GM23338 (cell line): ENCODE measurements at places on chromosomes 7 and 10.

DNA sequence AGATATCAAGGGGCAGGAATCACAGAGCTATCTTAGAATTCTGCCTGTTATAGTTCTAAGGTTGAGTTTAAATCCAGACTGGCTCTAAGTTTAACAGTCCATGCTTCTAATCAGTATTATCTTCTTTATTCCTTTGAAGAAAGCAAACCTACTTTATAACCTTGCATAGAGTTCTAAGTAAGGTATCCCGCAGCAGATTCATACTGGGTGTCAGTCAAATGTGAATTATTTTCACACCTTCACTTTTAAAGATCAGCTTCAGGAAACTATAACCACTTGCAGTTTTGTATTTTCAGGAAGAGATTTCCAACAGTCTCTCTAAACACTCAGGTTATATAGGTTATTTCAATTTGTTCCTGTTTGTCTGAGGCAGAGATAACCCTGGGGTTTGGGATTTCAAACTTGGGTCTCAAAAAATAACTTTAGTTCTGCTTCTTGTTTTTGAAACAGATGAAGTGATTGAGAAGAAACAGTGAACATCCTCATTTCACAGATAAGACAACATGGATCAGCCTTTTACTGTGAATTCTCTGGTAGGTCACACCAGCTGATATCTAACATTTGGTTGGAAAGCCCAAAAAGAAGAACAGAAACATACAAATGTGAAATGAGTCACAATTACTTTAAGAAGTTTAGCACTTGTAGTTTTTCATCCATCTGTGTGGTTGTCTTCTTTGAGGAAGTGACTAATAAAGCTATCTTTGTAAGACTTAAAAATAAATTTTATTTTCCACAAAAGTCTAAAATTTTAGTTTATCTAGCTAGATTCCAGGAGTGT lies 21.4 kb downstream of the STAMBPL1 start:
- no peak for DNase-seq

DNA sequence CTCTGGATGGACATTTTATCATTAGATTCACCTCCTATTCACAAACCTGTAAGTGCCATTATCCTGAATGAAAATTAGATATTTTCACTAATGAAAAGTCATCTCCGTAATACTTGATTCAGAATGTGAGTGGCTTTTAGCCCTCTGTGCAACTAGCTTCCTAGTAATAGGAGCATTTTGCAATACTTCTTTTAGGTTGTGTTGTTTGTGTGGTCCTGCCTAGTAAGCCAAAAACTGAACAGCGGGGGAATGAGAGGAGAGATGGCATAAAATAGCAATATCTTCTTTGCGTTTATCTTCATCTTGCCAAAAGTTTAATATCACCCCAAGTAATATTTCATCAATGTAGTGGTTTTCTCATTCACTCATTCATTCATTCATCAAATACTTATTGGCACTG lies 507.5 kb upstream of the CELF2 start:
- DNase-seq = no peak

GRCh38 chr7:77808517-77808916 lies 9.9 kb downstream of the PHTF2 start:
- no peak for DNase-seq

- no peak for DNase-seq
Observed at GRCh38 chr7:43577485-43577951, 5.4 kb upstream of the STK17A start.

- DNase-seq = no peak
Observed at GRCh38 chr7:149741629-149742028, 31.8 kb downstream of the ZNF467 start.

- DNase-seq = no peak
Observed at GRCh38 chr7:7779888-7780287, 61.5 kb upstream of the RPA3 start.

DNA sequence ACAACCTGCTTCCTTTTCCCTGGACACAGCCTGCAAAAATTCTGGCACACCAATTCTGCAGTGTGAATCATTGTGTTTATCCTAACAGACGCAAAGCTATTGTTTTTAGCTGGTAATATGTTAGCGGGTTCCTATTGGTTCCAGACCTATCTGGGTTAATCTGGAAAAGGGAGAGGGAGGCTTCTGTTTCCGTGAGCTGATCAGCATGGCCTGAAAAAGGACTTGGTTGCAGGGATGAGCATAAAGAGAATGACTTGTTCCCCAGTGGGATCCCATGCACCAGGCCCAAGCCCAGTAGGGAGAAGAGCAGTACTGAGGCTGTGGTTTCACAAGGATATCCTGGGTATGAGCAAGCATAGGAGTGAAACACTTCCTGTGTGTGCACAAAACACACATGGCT lies 78.4 kb downstream of the PDE1C start:
- no peak for DNase-seq

DNA sequence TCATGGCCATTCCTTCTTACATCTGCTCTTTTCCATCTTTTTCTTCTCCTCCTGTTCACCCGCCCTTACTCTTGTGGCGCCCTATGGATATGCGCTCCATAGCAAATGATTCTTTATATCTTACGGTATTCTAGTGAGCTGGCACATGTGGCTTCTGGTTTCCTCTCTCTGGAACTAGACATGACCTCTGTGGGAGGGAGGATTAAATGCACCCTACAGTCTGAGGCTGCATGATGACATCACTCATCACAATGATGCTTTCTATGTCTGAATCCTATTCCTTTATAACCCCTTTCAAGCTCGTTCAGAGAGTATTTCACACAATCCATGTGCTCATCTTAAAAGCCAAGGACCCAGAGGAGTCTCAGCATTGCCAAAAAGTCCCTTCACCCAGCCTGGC lies 153.3 kb downstream of the EGFR start:
- no peak for DNase-seq

DNA sequence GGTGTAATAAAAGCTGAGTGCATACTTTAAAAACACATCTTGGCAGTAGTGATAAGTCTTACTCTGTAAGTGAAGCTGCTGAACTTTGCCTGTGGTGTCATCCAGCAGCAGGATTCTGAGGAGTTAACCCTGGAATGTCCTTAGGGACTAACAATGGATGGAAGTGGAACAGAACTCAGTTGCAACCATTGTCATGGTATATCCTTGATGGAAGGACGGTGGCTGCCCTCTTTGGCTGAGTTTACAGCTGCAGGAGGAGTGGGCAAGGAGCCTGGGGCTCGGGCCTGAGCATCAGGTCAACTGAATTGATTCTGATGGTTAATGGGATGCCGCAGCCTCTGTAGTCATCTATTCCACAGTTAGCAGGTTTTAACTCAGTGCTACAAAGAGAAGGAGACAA lies 56.2 kb downstream of the MRC1 start:
- peak; percentile 35 for DNase-seq

DNA sequence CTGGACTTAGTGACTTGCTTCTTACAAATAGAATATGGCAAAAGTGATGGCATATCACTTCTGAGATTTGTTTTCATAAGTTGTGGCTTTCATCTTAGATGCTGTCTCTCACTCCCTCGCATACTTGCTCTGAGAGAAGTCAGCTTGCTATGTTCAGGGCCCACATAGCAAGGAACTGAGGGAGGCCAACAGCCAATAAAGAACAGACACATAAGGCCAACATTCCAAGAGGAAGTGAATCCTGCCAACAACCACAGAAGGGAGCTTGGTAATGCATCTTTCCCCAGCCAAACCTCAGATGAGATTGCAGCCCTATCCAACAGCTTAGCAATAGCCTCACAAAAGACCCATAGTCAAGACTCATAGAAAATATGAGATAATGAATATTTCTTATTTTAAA lies 39.2 kb upstream of the DMTF1 start:
- DNase-seq = no peak

GRCh38 chr10:101839002-101839401 lies 4.6 kb downstream of the KCNIP2 start:
- DNase-seq = no peak

DNA sequence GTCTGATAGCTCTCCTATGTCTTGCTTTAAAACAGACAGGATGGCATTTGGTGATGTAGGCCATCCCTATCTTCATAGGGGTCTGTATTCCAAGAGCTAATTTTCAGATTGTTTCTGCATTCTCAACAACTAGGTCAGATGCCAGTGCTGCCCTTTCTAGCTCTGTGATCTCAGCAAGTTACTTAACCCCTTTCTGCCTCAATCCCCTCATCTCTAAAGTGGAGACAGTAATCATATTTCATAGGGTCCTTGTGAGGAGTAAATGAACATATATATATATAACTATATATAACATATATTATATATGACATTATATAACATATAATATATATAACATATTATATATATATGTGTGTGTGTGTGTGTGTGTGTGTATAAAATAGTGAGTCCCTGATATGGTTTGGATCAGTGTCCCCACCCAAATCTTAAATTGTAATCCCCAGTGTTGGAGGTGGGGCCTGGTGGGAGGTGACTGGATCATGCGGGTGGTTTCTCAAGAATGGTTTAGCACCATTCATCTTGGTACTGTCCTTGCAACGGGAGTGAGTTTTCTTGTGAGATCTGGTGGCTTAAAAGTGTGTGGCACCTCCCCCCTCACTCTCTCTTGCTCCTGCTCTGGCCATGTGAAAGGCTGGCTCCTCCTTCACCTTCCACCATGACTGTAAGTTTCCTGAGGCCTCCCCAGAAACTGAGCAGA lies 45.2 kb downstream of the HIPK2 start:
- no peak for DNase-seq

GRCh38 chr10:49220031-49220430 lies 31.8 kb upstream of the TMEM273 start:
- no peak for DNase-seq

DNA sequence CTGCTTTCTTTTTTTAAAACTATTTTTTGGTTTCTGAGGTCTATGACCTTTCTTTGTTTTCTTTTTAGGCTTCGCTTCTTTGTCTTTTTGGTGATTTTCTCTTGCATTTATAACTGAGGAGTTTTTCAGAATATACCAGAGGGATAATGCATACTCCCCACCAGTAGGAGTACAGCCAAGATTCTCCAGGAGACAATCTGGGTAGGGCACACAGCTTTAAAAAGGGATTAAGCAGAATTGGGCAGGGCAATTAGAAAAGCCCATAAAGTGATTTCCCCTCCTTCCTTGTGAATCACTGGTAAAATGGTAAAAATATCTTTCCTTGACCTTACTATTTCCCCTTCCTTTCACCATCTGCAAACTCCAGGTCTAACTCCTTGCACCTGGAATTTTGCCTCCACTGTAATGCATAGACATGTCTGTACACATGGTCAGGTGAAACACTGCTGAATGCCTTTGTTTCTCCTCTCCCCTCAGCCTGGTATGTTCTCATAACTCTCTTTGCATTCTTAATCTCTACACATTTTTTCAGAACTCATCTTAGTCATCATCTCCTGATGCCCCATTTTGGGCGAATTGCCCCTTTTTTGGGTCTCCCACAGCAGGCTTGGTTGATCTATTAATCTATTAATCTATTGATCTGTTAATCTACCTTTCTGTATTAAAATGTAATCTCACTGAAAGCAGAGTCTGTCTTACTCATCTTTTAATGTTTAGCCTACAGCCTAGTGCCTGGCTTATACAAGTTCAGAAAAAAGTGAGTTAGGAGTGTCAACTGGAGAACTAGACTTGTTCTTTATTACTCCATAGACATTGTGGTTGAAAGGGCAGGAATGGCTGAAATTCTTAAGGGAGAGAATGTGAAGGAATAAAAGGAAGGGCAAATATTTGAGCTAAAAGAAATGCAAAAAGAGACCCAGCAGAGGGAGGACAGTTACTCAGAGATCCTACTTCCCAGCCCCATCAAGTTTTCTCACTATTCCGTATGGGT lies 64.6 kb downstream of the MDFIC start:
- DNase-seq = peak; percentile 25

- DNase-seq = no peak
Observed at GRCh38 chr10:132503581-132504421, 33.8 kb upstream of the INPP5A start.

DNA sequence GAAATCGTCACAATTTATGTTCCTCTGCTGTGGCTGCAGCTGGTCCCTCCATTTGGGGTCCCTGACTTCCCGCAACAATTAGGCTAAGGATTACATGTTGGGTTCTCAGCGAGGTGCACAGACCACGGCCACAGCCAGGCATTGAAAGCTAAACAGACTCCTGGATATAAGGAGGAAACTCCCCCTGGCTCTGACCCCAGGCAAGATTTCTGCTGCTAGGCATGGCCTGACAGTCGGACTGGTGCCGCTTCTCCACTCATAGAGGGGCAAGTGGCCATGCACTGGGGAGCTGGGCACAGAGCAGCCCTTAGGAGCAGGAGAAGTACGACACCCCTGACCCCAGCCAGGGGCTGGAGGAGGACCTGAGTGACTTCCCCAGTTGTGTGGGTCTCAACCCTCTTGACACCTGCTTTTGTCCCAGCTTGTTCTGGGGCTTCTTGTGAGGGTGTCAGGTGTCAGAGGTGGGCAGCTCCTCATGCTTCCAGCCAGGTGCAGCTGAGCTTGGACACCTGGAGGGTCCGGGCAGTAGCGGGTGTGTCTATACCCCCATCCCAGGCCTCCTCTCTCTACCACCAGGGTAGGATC lies 38.3 kb downstream of the TSPAN15 start:
- DNase-seq = no peak

- no peak for DNase-seq
Observed at GRCh38 chr7:35749556-35749955, 51.3 kb upstream of the SEPTIN7 start.

DNA sequence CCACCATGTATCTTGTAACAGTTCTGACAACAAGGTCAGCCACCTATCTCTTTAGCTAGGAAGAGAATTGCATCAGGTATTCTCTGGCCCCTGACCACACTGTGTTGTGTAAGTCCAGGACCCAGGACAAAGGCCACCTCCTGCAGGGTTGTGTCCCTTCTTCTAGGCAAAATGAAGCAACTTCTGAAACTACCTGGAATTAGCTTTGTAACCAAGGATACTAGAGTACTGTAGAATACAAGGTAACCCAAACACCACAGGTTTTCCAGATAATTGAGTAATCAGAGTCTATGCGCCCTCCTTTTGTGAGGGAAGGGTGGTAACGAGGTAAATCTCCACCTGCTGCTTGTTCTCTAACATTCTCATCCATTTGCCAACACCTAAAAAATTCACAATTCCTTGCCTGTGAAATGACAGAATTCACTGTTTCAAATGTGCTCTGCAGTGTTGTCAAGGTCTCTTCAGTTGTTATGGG lies 51.7 kb downstream of the SGMS1 start:
- no peak for DNase-seq

DNA sequence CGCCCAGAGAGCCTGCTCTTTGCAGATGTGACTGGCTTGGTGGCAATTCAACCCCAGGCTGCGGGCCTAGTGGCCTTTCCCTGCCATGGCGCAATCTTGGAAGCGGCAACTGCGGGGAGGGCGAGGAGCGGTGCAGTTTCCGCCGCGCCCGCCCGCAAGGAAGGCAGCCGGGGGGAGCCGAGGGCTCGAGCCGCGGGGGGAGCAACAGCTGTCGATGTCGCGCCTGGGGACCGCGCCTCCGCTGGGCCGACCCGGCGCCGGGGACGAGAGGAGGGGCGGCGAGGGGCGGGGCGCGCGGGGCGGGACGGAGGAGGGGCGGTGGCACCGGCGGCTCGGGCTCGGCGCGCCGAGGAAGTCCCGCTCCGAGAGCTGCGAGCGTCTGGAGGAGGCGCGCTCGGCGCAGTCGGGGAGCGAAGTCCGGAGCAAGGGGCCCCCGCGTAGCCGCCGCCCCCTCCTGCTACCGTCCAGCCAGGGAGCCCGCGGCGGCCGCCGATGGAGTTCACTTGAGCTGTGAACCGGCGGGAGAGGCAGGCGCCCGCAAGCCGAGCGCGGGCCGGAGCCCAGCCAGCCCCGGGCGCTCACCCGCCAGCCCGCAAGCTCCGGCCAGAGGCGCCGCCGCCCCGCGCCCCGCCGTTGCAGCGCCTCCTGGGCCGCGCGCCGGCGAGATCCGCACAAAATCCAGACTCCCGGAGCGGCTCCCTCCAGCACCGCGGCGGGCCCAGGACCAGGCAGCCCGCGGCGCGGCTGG lies 438.1 kb upstream of the GALNT17 start:
- peak; percentile 80 for DNase-seq

- no peak for DNase-seq
Observed at GRCh38 chr10:79387466-79387973, 40.3 kb downstream of the PPIF start.
